ENCODE measurements at places on chromosomes 16 and 17.

DNA sequence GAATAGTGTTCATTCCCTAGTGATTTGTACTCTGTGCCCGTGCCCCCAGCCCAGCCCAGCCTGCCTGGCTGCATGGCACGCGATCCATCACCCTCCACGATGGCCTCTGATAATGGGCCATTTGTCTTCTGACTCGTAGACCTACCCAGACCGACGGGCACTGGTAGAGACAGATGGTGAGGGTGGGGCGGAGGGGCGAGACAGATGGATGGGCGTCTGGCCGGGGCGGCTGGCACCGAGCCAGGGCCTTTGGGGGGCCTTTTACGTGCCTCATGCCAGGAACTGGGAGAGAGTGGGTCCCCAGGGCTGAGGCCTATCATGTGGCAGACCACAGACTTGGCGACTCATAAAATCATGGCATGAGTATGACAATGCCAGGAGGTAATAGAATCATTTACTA is 25.4 kb downstream of the CRHR1 start:
- no peak for DNase-seq

DNA sequence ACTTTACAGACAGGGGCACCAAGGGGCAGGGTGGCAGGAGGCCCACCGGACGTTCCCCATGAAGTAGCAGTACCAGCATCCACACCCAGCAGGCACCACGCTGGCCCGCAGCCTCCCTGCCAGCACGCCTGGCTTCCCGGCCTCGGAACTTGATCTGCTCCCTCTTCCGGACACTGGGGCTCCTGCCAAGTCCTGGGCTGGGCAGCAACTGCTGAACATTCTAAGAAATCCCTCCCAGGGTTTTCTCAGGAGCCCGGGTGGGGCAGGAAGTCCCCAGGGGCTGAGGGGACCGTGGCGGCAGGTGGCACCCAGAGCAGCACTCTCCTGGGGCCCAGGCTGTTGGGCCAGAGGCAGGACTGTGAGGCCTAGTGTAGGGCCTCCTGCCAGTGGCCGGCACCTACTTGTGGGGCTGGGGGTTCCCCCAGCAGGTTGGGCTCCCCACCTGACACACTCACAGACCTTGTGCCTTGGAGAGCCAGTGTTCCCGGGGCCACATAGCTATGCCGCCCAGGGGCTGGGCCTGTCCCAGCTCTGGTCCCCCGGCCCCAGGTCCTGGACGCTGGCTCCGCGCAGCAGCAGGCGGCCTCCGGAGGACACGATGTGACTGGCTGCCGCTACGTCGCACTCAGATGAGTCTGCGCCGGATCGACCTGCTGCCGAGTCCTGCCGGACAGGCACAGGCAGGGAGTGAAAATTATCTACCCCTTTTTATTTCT is 86.2 kb upstream of the CBX4 start:
- no peak for DNase-seq

DNA sequence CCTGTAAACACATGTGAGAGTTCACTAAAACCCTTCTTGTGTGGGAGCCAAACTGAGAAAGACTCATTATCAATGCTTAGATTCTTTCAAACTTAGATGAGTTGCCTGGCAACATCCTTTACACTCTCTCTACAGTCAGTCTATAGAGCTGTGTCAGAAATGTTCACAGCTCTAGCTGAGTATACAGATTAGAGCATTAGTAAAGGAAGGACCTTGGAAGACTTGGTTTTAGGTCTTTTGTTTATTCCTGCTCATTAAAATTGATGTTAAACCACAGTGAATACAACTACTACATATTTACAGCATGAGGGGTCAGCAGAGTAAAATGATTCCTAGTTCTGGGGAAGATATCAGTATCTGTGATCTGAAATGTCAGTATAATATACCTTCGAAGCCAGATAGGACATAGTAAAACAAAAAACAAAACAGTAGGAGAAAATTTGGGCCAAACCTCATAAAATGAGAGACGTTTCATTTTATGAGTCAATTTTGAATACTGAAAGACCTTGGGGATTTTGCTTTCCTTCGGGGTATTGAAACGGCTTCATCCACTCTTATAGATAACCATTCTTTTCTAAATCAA is 186.0 kb downstream of the TANC2 start:
- DNase-seq: no peak

DNA sequence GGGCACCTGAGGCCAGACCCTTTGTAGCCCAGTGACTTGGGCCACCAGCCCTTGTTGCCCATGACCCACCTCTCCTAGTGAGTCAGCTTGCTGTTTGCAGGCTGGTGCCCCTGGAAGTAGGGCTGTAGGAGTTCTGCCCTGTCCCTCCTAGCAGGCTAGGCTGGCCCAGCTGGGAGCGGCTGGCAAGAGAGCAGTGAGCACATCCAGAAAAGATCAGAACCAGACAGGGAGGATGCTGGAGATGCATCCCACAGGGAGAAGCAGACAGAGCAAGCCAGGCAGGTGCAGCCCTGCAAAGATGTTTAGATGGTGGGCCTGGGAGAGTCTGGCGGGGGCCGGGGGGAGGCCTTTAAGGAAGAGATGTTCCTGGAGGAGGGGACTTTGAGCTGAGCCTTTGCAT is 2.4 kb downstream of the SLC5A10 start:
- DNase-seq: no peak

GRCh38 chr17:28274591-28275265 is 44.3 kb upstream of the TMEM97 start:
- no peak for DNase-seq

DNA sequence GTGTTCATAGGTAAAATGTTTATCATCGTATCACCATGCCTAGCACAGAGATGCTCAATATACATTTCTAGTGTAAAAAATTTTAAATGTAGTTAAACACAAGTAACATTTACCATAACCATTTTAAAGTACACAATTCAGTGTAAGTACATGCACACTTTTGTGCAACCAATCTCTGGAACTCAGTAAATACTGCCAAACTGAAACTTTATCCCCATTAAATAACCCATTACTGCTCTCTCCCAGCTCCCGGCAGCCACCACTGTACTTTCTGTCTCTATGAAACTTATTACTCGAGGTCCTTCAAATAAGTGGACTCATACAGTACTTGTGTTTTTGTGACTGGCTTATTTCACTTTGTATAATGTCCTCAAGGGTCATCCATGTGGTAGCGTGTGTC is 29.0 kb downstream of the RMI2 start:
- DNase-seq: no peak

- DNase-seq: no peak
These were observed 18.8 kb upstream of the TRAP1 start for GRCh38 chr16:3736116-3736515.

DNA sequence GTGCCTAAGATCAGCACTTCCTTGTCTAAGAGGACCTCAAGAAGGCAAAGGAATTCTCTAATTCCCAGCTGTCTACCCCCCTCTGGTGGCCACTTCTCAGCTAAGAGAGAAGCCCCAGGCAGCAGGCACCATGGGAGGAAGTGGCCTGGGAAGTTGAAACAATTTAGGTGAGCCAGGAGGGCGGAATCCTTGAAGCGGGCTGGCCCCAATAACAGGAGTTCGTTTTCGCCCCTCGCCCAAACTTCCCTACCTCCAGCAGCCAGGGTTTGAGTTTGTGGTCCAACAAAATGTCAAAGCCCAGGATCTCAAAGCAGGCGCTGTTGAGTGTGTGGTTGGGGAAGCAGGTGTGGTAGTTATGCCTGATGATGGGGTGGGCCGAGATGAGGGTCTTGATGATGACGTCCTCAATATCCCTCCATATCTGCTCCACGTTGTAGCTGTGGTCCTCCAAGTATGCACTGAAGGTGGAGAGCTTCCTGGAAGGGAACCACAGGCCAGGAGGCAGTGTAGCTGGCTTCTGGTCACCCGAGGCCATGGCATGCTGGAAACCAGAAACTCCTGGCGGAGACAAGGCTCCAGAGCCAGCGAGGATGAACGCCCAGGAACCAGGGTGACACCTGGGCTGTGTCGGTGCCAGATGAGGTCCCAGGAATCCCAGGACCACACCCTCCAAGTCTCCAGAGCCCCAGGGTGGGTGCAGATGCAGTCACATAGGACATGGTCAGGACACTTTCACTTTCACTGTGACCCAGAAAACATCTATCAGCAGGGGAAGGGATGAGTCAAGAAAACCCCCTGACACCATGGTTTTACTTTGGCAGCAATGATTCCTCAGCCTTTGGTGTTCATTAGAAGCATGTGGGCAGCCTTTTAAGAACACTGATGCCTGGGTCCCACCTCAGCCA is 25.6 kb downstream of the TTLL6 start:
- peak; percentile 17 for DNase-seq

DNA sequence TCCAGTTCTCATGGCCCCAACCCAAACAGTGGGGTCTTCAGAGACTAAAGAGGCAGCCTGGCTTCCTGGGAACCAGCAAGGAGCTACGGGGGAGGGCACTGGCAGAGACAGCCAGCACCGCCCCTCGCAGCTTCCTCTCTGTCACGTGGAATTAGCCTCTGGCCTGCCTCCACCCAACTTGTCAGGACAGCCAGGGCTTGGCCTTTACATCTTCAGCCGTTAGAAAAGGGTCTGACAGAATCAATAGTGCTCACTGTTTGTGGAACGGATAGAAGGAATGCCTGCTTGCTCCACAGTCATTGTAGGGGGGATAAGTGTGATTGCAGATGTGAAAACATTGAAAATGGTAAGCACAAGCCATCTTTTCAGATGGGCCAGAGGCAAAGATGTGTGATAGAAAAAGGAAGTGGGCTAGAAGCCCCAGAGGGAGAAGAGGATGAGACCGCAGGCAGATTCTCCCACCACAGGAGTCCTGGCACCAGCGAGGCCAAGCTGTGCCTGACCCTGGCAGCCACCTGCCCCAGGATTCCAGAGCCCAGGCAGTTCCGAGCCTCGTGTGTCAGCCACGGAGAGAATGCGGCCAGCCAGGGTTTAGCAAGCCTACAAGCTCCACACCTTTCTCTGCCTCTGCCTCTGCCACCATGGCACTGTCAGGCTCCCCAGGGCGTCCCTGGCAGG is 18.6 kb downstream of the GRIN2C start:
- DNase-seq: no peak

- DNase-seq: no peak
These were observed at the start of gene CCL13 for GRCh38 chr17:34356194-34356593. Gene CCL13, plus strand, starts transcription at chr17:34356480. Its CDS starts 47 bp downstream, at chr17:34356527.

- DNase-seq: no peak
These were observed 354.0 kb upstream of the EEF2KMT start for GRCh38 chr16:5451641-5452040.

DNA sequence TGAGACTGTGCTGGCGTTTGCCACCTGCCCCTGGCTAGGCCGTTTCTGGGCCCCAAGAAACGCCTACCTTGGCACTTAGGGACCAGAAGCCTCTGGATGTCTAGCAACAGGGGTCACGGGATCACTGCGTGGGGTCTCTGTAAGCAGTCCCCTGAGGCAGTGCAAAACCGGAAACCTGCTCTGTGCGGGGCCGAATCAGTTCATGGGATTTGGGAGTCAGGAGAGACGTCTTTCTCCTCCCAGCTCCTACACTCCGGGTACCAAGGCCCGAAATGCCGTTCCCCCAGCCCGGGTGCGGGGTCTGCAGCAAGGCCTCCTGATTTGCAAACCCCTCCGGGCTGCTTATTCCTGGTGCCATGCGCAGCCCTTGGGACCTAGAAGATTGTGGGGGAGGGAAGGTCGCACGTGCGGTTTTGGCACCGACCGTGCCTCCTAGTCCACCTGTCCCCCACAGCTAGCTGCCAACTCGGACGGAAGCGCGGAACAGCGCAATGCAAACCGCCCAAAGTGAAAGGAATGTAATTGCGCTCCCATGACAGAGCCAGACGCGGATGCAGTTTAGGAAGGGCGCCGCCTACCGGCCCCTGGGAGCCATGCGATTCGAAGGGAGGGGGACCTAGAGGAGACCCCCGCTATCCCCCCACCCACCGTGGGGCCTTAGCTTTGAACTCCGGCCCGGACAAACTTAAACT is 6.5 kb downstream of the IRX5 start:
- no peak for DNase-seq

- DNase-seq: no peak
These were observed 71.6 kb downstream of the MYO1D start for GRCh38 chr17:32805029-32805976.

- DNase-seq: peak; percentile 45
These were observed 6.9 kb downstream of the PLLP start for GRCh38 chr16:57277586-57277985.

- no peak for DNase-seq
These were observed 212.9 kb upstream of the FOXF1 start for GRCh38 chr16:86297391-86297790.

- DNase-seq: no peak
These were observed 46.2 kb upstream of the HOXB9 start for GRCh38 chr17:48672340-48672739.

DNA sequence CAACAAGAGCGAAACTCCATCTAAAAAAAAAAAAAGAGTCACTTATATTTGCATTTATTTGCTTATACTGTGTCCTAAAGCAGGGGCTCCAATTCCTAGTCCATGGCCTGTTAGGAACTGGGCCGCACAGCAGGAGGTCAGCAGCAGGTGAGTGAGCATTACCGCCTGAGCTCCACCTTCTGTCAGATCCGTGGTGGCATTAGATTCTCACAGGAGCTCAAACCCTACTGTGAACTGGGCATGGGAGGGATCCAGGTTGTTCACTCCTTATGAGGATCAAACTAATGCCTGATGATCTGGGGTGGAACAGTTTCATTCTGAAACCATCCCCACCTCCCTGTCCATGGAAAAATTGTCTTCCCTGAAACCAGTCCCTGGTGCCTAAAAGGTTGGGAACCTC is 24.9 kb downstream of the ITGB3 start:
- no peak for DNase-seq

DNA sequence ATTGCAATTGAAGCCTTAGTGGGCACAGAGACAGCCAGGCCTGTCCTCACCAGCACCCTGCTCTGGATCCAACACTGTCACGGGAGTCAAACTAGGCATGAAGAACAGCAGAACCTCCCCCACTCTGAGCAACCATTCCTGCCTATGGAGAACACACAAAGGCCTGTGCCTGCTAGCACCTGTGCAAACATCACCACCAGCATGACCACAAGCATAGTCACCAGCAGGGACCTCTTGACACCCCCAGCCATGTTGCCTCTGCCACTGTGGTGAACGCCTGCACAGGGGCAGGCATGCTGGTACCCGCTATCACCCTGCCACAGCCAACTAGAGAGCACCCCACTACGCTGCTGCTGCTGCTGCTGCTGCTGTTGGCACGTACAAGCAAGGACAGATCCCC is 51.7 kb downstream of the CMC2 start:
- DNase-seq: no peak

DNA sequence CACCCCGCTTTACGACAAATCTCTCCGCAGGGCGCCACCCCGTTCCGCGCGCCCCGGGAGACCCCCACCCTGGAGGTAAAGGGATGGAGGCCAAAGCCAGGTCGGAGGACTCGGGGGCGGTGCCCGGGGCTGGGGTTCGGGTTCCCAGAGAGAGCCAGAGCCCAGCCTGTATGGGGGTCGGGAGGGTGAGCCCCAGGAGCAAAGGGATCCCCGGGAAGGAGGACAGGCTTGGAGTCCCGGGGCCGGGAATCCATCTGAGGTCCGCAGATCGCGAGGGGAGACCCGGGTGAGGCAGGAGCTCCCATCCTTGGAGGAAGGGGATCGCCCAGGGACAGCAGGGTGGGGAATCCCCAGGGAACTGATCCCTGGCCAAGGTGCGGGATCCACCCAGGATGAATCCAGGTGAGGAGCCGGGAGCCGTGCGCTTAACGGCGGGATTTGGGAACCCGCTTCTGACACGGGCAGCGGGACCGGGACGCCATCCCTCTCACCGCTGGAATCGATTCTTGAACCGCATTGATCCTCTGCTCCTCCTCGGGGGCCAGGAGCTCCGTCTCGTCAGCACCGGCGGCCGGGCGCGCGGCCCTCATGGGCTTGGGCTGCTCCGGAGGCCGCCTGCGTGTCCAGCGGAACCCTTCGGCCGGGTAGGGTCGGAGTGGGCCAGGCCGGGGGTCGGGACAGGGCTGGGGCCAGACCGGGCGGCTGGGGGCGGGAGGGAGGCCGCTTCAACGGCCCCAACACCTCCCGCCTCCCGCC is at the start of gene MMD:
Gene MMD (minus strand): TSS at position 657 of the 756 bp plus-strand sequence. CDS start 140 bp downstream, at position 517.
- no peak for DNase-seq

- no peak for DNase-seq
These were observed 23.3 kb downstream of the SLC7A5 start for GRCh38 chr16:87845807-87846619.

Measured in stimulated activated CD4-positive, alpha-beta T cell treated with anti-CD3 and anti-CD28 coated beads, Interleukin-4, amount 100 ng/mL, for 4 hours (primary cell).